A549 treated with RU486 at 1 μM for 4 hours (cell line): ENCODE measurements at places on chromosomes 16 and 17. TPM values are rescaled to one million over a fixed set of nuclear protein-coding genes. Genes with fewer than 3 reads are reported as not detected.

CAVIN1 gene
- 414 to 491 TPM (median 479 TPM) in 5 replicates for total RNA-seq

CCT6B gene
- total RNA-seq = 0.37 to 2.4 TPM (median 1.8 TPM) in 5 replicates

COX6A2 gene
- not detected in 5 replicates for total RNA-seq

ALOX12 gene
- total RNA-seq = not detected in 5 replicates

SLC52A1 gene
- total RNA-seq = 0.41 to 1.00 TPM (median 0.51 TPM) in 5 replicates

CRYBA1 gene
- not detected in 5 replicates for total RNA-seq

SEPTIN1 gene
- total RNA-seq = 1.2 to 3.0 TPM (median 2.3 TPM) in 5 replicates

PIRT gene
- not detected in 5 replicates for total RNA-seq

TMED6 gene
- total RNA-seq = not detected in 5 replicates

ABCA6 gene
- total RNA-seq = 0.23 TPM in 1 of 5 replicates, not detected in the others

EFCAB13 gene
- 0.72 to 2.9 TPM (median 1.9 TPM) in 5 replicates for total RNA-seq

TPSAB1 gene
- 0.21 TPM in 1 of 5 replicates, not detected in the others for total RNA-seq

MSRB1 gene
- 22.1 to 31.7 TPM (median 31.4 TPM) in 5 replicates for total RNA-seq

GUCY2D gene
- total RNA-seq = 0.29 to 0.33 TPM in 2 of 5 replicates, not detected in the others

MT1A gene
- total RNA-seq = 17.0 to 21.0 TPM (median 17.8 TPM) in 5 replicates

OTOP3 gene
- total RNA-seq = not detected in 5 replicates

P2RX1 gene
- total RNA-seq = 0.07 TPM in 1 of 5 replicates, not detected in the others
